ENCODE measurements at places on chromosomes 3 and 15. TPM values are rescaled to one million over a fixed set of nuclear protein-coding genes. Genes with fewer than 3 reads are reported as not detected.
A peak's percentile ranks its signal among the peaks of the same experiment; 100 is the strongest.

DNA sequence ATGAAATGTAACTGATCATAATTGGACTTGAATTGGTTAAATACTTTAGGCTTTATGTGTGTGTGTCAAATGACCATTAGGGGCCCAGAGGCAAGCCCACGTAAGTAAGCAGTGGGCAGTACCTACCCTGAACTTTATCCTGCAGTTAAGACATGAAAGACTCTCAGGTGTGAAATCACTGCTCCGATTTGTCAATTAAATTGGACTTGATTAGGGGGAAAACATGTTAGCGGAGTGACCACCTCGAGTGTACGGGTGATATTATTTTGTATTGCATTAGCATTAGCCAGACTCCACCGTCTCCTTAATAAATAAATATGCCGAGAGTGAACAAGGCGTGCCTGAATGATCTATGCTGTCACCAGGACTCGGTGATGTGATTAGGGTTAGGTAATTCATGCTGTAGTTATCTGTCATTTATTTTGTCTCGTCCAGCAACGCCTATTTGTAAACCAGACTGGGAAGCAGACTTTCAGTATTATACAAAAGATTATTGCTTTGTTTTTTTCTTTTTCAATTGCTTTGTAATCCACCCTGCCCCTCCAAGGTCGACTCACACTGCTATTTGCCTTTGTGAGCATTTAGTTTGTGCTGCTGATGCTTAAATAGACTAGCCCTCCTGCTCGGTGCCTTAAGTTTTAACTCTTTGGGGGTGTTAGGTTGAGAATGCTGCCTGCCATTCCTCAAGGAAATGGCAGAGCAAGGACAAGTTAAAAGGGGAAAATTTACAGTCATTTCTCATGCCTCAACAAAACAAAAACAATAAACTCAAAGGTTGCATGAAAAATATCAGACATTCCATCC lies 1.8 kb downstream of the RBMS3 start:
- DNase-seq, result peak; percentile 79

DNA sequence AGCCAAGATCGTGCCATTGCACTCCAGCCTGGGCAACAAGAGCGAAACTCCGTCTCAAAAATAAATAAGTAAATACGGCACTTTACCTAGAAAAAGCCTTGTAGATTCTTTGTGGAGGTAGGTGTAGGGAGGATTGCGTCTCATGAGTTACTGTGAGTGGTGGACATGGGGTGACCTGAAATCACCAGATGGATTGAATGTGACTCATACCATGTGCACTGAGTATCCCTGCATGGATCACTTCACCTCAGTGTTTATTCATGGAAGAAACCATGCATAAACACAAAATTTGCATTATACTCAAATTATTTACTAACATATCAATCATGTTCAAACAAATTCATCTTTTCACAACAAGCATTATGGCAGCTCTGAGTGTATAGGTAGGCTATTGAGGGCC lies 55.9 kb downstream of the MRPS25 start:
- DNase-seq, result no peak

GRCh38 chr15:85318732-85319076 lies 61.7 kb upstream of the AKAP13 start:
- DNase-seq, result no peak

LDHAL6B gene
- not detected for total RNA-seq

SST gene
- total RNA-seq, result not detected

PPP1R14D gene
- total RNA-seq, result not detected

DNA sequence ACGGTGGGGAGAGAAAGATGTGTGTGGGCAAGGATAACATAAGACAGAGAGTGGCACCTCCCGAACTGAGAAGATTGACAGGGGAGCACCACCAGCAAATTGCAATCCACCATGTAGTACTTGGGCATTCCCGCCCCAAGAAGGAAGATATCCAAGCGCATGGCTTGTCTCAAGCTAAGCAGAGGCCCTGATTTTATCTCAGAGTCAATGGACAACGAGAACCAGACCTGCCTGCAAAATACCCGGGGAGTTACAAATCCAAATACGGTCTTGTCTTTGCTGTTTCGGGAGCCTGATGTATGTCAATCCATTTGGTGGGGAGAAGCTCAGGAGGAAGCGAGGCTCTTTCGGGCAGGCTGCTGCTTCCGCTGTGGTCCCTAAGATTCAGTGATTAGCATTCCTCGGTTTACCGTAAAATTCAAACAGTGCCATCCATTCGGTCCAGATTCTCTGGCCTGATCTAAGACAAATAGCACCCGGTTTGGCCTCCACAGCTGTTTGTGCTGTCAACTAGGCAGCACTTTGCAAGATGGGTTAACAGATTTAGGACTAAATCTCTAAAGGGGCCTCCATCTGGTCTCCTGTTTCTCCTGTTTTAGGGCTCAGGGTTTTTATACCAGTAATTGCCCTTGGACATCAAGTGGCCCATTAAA lies 97.7 kb upstream of the WNT5A start:
- no peak for DNase-seq

LSMEM2 gene
- not detected for total RNA-seq

SLC27A2 gene
- total RNA-seq, result 7.1 TPM

- no peak for DNase-seq
Observed at GRCh38 chr3:127325629-127325961, 37.7 kb upstream of the PRR20G start.

- DNase-seq, result peak; percentile 68
Observed at GRCh38 chr3:121431726-121432517, 113.9 kb downstream of the POLQ start.

GRCh38 chr3:17473761-17474160 lies 268.7 kb downstream of the TBC1D5 start:
- DNase-seq, result peak; percentile 30

DNA sequence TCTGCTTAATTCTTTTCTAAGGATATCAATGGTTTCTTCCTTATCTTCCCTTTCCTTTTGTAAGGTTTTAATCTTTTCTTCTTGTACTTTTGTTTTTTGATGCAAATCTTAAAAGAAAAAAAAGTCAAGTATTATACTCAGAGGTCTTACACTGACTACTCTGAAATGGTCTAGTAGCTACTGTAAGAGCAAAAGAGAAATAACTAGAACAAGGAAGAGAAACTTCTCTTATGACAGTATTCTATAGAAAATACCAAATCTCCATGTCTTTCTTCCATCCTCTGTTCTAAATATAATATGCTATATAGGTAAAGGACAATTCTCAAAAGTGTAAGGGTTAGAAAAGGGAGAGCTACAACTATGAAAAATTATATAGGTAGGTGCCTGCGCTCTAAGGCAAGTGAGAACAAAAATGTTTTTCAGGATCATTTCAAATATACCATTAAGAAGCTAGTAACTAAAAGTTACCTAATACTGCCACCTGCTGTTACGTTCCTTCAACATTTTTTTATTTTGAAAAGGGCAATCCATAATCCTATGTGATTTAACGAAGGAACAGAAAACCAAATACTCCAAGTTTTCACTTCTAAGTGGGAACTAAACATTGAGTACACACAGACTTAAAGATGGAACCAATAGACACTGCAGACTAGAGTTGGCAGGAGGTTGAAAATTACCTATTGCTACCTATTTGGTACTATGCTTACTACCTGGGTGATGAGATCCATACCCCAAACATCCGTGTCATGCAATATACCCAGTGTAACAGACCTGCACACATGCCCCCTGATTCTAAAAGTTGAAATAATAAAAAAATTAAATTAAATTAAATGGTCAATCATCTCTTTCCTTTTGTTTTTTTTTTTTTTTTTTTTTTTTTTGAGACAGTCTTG lies 36.7 kb downstream of the CIP2A start:
- DNase-seq, result peak; percentile 78

GPR149 gene
- not detected for total RNA-seq

SI gene
- not detected for total RNA-seq

DNA sequence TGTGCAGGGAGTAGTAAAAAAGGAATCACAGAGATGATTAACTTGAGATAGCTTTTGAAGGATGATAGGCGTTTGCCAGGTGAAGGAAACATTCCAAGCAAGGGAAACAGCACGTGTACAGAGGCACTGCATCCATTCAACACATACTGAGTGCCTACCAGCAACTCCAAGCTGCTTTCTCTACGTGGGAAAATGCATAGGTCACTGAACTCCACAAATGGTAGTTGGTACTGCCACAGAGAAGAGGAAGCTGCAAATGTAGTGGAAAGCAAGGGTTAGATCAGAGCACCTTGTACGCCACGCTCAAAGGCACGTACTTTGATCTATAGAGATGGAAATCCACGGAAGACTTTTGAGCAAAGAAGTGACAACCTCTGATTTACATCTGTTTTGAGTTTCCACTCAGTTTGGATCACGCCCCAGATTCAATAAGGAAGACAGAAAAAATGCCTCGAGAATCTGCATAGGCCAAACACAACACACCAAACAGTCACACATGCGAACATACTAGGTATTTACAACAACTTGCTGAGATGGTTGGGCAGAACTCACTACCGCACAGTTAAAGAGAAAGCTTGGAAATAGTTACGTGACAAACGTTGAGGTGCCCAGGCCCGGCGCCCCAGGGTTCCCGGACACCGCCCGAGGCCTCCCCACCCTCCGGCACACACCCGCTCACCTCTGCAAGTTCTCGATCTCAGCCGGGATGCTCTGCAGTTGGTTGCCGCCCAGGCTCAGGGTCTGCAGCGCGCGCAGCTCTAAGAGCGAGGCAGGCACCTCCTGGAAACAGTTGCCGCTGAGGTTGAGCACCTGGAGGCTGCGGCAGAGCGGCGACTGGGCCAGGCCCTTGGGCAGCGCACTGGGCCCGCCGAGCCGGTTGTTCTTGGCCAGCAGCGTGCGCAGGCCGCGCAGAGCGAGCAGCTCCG lies 826 bp downstream of the LRRC58 start:
- DNase-seq, result peak; percentile 25

- DNase-seq, result no peak
Observed at GRCh38 chr15:64621056-64621455, 154.3 kb downstream of the RBPMS2 start.

SNRPN gene
- total RNA-seq, result 120 TPM

PROS1 gene
- total RNA-seq, result 23.0 TPM

ZNF774 gene
- 1.4 TPM for total RNA-seq

- DNase-seq, result no peak
Observed at GRCh38 chr3:103786296-103786695, 1351.5 kb downstream of the ZPLD1 start.

GRCh38 chr3:148884261-148884660 lies 19.2 kb downstream of the CPA3 start:
- DNase-seq, result peak; percentile 17

PLSCR2 gene
- total RNA-seq, result 0.34 TPM

DNA sequence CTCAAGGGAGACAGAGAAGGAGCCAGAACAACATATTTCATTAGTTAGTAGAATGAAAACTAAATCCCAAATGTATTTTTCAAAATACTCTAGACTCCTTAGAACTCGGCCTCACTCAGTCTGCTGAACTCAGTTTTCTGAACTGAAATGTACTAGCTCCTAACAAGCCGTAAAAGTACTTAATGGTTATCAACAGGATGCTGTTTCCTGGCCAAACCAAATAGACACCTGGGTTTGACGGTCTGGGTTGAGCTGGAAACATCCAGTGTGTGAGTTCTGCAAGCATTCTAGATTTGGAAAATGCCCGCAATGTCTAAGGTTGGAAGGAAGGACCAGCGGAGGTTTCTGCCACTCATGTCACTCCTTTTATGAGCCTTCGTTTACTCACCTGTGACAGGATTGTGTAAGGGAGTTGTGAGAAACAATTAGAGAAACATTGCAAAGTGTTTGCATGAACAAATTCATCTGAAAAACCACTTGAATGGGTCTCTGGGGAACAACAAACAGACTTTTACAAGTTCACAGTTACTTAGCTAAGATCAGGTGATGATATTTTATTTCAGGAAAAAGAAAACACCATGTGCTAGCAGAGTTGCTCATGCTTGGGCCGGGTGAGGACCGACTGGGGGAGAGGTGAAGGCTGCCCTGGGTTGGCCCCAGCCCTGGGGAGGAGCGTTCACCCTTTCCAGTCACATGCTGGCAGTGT lies 151.0 kb downstream of the ALDH1A2 start:
- DNase-seq, result peak; percentile 10

DNA sequence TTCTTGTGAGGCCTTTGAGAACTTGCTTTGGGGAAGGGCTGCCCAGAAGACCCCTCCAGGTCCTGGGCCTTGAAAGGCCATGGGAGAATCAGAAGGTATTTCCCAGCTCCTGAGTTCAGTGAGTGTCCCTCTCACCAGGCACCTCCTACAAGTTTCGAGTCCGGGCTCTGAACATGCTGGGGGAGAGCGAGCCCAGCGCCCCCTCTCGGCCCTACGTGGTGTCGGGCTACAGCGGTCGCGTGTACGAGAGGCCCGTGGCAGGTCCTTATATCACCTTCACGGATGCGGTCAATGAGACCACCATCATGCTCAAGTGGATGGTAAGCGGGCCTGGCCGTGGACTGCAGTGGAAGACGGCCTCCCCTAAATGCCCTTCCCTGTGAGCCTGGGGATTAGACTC lies 68.3 kb downstream of the BOC start:
- no peak for DNase-seq

- no peak for DNase-seq
Observed at GRCh38 chr15:72460402-72460801, 13.7 kb upstream of the ARIH1 start.

GRCh38 chr15:91465696-91466095 lies 365.6 kb downstream of the SV2B start:
- no peak for DNase-seq

MUSTN1 gene
- total RNA-seq, result not detected

DNA sequence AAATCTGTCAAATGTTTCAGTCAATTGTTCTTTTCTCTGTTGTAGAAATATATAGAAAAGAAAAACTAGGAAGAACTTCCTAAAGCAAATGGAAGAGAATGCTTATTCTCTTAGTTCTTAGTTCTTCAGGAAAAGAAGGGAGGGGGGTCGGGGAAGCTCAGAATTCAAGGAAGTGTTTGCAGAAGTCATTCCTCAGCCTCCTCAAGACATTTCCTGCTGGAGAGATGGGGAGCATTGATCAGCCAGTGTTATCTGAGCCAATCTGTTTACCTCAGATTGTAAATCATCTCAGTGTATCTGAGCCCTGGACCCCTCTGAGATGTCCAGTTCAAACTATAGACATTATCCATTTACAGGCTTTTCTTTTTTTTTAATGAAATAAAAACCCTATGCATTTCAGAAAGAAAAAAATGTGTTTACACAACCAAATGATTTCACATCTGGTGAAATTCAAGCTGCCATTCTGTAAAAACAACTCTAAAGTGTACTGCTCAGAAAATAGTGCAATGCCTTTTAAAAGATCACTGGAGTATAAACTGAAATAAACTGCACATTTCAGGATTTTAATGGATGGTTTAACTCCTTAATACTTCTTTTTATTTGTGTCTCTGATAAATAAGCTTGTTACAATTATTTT lies 460.7 kb downstream of the ROBO1 start:
- DNase-seq, result no peak

DNA sequence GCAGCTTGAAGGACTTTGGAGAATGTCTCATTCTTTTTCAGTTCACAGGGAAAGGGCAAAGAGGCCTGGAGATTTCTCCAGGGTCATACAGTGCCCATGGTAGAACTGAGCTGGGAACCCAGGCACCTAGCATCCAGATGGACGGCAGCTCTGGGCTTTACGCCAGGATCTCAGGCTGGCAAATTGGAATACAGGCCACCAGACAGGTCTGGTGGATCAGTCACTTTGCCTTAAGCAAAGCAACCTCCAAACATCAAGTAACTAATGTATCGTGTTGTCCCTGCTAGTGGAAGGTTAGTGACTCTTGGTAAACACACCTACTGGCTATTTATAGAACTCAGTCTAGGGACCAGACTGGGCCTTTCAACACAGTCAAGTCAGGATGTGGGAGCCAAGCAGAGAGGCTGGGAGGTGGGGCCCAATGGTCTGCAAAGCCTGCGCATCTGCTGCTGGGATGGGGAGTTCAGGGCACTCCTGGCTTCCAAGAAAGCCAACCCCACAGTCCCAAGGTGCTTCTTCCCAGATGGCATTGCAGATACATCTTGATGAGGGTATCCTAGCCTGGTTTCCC lies 30.2 kb downstream of the RPLP1 start:
- no peak for DNase-seq

GRCh38 chr3:180184816-180185215 lies 148.1 kb upstream of the PEX5L start:
- no peak for DNase-seq
